Hepatocyte (in vitro differentiated cells): ENCODE measurements at places on chromosomes 1 and 21. TPM values are rescaled to one million over a fixed set of nuclear protein-coding genes. Genes with fewer than 3 reads are reported as not detected.

The ADAMTS4 gene
- 1.2 and 2.3 TPM in 2 replicates for total RNA-seq

The FOXD3 gene
- total RNA-seq: not detected in 2 replicates

The ROR1 gene
- total RNA-seq: 27.7 and 28.3 TPM in 2 replicates

The CRP gene
- not detected in 2 replicates for total RNA-seq

The SLC45A3 gene
- total RNA-seq: 10.0 and 12.2 TPM in 2 replicates

The FCAMR gene
- 0.52 and 0.70 TPM in 2 replicates for total RNA-seq

The FCRL6 gene
- total RNA-seq: not detected in 2 replicates

The GPR25 gene
- not detected in 2 replicates for total RNA-seq

The TNNT2 gene
- 22.3 and 25.9 TPM in 2 replicates for total RNA-seq

The OR2M3 gene
- total RNA-seq: not detected in 2 replicates

The LCA5L gene
- 0.37 and 0.72 TPM in 2 replicates for total RNA-seq

The CFHR5 gene
- total RNA-seq: 0.56 and 0.77 TPM in 2 replicates

The ELF3 gene
- total RNA-seq: 336 and 367 TPM in 2 replicates

DNA sequence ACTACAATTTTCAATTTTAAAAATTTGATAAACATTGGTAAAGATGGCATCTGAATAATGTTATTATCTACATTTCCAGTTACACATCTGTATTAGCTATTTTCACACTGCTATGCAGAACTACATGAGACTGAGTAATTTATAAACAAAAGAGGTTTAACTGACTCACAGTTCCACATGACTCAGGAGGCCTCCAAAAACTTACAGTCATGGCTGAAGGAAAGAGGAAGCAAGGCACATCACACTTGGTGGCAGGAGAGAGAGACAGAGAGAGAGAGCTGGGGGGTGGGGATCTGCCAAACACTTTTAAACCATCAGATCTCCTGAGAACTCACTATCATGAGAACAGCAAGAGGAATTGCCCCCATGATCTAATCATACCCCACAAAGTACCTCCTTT is 850.0 kb downstream of the LTN1 start:
- peak; percentile 14 for DNase-seq

DNA sequence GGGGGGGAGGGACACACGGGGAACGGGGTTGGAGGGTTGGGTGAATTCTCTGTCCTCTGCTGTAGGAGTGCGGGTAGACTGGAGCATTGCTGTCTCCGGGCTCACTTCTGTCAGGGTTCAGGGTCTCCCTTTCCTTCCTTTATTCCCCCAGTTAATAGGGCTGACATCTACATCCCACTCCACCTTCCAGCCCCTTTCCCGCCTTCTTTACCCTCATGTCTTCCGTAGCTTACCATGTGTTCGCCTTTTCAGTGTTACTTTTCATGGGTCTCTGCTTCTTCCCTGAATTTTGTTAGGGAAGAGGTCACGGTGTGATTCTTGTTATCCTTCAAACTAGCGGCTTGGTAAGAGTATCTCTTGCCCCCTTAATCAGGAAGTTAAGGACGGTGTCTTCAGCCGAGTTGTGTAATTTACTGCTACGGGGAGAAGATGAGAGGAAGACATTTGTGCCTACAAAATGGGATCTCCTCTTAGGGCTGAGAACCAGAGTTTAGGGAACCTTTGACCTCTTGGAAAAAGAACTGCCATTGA is 917 bp downstream of the RAP1A start:
- no peak for DNase-seq

- DNase-seq: no peak
Measured at GRCh38 chr1:41509270-41509671, 24.8 kb upstream of the EDN2 start.

- no peak for DNase-seq
Measured at GRCh38 chr1:218850367-218850766, 323.3 kb upstream of the LYPLAL1 start.

DNA sequence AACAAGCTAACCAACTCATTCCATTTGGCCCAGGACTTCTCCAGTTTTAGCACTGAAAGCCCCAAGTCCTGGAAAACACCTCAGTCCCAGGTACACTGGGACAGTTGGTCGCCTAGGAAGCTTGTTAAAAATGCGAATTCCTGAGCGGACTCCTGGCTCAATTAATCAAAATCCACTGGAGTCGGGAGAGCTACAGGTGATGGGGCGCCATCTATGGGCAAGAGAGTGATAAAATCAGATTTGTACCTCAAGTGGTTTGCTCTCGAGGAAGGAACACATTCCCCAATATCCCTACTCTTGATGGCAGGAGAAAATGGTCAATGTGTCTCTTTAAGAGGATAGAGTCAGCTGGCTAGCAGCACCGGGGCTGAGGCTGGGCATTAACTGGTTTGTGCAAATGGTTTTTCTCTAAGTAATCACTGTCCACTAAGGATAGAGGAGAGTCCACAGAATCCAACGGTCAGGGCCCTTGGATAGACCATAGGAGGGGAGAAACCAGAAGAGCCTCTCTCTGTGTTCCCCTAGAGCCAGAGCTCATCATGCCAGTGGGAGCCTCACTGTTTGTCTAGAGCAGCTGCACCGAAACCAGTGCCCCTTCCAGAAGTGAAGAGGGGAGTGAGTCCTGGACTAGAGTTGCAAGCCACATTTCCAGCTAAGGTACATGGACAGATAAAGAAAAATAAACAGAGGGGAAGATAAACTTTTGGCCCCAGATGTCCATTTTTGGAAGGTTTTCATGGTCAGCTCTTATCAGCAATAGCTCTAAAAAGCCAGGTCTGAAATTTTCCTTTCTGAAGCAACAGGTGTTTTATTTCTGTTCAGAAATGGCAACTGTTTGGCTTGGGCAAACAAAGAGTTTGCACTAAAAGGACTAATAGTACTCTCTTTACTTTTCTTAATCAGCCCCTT is 148.5 kb downstream of the TENT5C start:
- DNase-seq: peak; percentile 84

GRCh38 chr1:87588495-87588894 is 259.8 kb downstream of the LMO4 start:
- no peak for DNase-seq

GRCh38 chr21:29477347-29477746 is 178.6 kb downstream of the BACH1 start:
- no peak for DNase-seq

GRCh38 chr1:169044296-169044695 is 62.2 kb upstream of the ATP1B1 start:
- no peak for DNase-seq

DNA sequence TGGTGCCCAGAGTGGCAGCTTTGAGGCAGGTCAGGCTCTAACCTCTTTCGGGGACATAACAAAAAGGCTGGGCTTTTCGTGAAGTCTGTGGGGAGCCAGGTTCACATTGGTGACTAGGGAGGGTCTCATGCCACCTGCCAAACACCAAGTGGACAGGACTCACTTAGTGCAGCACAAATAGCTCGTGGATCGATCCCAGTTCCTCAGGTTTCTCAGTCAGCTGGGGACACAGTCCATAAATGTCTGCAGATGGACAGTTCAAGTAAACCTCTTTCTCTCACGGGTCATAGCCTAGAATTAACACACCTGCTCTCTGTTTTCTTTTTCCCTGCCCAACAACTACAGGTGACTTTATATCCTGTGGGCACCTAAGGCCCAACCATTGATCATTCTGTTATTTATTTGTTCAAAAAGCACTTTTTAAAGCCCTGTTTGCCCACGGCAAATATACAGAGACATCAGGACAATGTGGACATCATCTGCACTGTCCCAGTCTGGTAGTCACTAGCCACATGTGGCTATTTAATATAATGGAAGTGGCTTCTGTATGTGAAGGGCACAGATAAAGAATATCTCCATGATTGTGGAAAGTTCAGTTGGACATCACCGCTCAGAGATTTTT is 53.5 kb downstream of the CAPN2 start:
- no peak for DNase-seq

DNA sequence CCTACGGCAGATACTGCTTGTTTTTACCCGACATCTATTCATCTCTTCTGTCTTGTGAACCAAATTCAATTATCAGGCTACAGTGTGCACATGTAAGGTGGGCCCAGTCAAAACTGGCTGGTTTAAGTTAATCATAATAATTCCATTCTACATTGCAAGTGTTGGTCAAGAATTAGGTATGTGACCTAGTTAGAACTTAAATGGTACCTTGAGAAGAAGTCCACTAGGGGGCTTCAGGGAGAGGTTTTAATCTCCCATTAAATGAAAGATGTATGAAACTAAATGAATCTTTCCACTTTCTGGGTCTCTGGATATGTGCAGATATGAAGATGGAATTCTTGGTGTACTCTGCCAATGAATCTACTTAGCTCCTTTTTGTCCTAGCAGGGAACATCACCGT is 187.1 kb downstream of the CDC42BPA start:
- DNase-seq: peak; percentile 22

DNA sequence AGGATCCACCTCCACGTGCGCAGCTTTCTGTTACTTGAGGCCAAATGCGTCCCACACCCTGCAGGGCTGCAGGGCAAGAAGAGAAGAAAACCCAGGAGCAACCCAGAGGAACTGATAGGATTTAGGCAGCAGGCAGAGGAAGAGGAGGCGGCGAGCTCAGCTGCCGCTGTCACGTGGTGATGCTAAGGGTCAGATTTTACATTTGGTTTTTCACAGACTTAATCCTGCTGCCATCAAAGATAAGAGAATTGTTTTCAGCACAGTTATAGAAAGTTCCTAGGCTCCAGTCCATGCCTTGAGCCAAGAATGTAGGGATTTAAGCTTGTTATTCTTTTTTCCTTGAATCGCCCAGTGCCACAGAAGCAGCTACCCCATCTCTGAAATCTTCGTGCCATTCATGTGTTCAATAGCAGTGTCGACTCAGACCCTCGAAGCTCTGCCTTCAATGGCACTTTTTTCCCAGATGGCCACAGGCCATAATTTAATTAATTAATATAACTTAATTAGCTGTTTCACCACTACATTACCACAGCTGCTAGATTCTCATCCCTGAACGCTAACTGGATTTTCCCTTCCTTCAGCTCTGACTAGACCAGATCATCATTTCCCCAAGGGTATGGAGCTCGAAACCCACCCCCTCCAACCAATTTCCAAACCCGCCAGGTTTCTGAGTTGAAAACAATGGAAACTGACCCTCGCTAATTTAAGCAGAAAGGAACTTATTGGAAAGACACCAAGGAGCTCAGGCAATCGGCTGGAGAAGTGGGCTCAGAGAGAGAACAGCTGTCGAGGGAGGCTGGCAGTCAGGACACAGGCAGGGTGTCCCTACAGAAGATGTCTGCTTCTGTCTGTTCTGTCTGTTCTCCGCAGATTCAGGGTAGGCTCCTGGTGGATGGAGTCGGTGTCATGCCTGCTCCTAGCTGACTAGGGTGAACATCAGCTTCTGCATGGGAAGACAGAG is 36.2 kb downstream of the LDLRAP1 start:
- no peak for DNase-seq

DNA sequence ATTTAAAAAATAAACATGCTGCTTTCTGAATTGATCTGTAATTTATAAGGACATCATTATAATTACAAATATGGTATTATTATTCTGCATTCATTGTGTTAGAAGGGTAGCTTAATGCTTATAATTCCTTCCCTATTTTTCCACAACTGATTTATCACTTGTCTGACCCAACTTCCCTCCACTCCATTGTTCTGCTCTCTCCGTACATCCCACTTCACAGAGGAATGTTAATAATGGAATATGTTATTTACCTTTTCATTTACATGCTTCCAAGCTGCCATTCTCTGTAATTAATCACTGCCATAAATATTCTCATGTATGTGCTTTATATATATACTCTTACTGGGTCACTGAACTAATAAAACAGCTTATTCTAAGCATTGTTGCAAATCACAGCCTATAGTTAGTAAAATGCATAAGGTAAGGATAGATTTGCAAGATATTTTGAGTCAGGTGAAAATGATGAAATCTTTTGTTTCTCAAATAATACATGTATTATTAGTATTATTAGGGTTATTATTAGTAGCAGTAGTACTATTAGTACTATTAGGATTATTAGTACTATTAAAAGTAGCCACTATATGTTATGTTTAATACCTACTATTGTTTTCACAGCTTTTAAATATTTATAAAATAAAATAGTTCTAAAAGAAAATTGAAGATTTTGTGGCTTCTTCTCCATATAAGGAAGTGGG is 70.6 kb upstream of the NEK7 start:
- DNase-seq: no peak

GRCh38 chr1:84603941-84604830 is 29.9 kb upstream of the CTBS start:
- DNase-seq: peak; percentile 13

- DNase-seq: no peak
Measured at GRCh38 chr1:72105201-72105600, 177.1 kb downstream of the NEGR1 start.

- no peak for DNase-seq
Measured at GRCh38 chr1:228891272-228892034, 156.2 kb downstream of the RHOU start.

DNA sequence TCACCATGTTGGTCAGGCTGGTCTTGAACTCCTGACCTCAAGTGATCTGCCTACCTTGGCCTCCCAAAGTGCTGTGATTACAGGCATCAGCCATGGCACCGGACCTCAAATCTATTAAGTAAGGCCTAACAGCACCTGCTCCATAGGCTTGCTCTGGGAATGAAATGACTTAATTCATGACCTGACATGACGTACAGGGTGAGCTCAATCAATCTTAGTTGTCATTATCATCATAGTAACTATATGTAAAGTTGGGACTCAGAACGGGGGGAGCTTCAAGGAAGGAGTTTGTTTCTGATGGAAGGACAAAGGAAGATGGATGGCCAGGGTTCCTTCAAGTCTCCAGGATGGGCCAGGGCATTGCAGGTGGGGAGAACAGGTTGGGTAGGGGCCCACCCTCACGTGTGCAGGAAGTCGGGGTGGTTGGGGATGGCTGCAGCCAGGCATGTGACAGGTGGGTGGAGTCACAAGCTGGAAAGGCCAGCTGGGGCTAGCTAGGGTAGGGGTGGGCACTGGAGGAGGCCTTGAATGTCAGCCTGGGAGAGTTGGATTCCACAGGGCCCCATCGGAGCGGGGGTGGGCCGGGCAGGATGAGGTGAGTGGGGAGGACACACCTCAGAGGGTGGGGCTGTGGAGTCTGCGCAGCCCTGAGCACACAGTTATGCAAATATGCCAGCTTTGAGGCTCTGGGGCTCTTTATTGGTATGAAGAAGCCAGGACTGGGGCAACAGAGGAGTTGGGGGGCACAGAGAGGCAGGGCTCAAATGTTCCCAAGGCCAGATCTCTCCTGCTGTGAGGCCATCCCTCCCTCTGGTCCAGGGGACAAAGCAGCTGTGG is 9.6 kb downstream of the TRIM62 start:
- no peak for DNase-seq

- no peak for DNase-seq
Measured at GRCh38 chr21:34223376-34223775, 140.4 kb upstream of the KCNE2 start.
